ENCODE measurements at places on chromosomes 4 and X. TPM values are rescaled to one million over a fixed set of nuclear protein-coding genes. Genes with fewer than 3 reads are reported as not detected.

Gene ENOX2
- total RNA-seq: 4.9 TPM

Gene CHRDL1
- 3.8 TPM for total RNA-seq

Gene RBM46
- total RNA-seq: under 0.01 TPM

Gene HAND2
- total RNA-seq: 8.4 TPM

Gene RBMXL3
- not detected for total RNA-seq

Gene PHKA1
- total RNA-seq: 4.3 TPM

Gene CXCL1
- total RNA-seq: 1.5 TPM

Gene GAGE12H
- total RNA-seq: not detected

Gene HPGDS
- not detected for total RNA-seq

Gene ATG4A
- 10.0 TPM for total RNA-seq

Gene EMCN
- total RNA-seq: not detected

Gene TBC1D8B
- total RNA-seq: 13.2 TPM

Gene ZC4H2
- 4.6 TPM for total RNA-seq

Gene PCDH19
- total RNA-seq: not detected

Gene TMSB15A
- total RNA-seq: 2.0 TPM

Gene EXOC1L
- not detected for total RNA-seq

Gene MAPK10
- total RNA-seq: 39.9 TPM

Gene MAGEA12
- total RNA-seq: not detected

Gene CT83
- not detected for total RNA-seq

Gene TIGD4
- total RNA-seq: 0.26 TPM

Gene FGFBP1
- total RNA-seq: not detected

Gene C4orf50
- total RNA-seq: not detected

Gene CLNK
- not detected for total RNA-seq

Gene FAM156A
- total RNA-seq: 14.5 TPM

Gene TCP11X2
- total RNA-seq: not detected

All from bronchial smooth muscle cell (primary cell).